ENCODE measurements at places on chromosomes 16 and 17.

DNA sequence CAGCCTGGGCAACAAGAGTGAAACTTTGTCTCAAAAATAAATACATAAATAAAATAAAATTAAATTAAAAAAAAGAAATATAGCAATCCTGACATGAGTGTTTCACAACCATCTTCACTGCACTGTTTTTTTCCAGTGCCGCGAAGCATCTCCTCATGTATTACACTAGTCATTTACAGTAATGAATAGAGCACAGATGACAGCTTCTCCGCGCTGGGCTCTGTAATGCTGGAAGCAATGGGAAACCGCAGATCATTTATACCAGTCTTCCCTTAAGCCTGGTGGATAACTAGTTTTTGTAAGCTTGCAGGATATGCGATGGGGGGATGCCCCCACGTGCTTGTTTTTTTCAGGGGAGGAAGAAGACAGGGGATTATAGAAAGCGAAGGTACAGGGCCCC lies 86.9 kb downstream of the MYH13 start:
- no peak for DNase-seq

DNA sequence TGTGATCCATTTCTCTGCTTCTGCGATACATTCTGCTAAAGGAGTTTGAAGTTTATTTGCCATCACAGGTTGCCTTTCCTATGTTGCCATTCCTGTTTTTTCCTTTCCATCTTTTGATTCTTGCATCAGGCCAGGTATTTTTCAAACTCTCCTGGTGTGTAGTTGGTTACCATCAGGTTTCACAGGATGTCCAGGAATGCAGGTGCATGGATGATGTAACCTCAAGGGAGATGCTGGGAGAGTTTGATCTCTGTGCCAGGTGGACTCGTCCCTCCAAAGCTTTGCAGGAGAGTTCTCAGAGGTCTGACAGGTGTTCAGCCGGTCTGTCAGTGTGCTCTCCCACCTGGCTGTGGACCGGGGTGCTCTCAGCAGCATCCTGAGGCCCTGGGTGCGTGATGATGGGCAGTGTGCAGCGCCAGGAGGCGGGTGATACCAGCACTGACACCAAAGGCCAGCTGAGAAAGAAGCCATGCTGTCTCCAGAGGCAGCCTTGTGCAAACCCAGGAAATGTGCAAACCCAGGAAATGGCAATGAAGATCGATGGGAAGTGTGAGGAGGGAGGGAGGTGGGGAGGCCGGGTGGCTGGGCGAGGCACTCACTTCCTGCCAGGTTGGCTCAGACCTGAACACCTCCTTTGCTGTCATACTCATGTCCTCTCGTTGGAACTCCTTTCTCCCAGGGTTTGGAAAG lies 1.7 kb downstream of the ATP2C2 start:
- DNase-seq, result no peak

GRCh38 chr17:81026266-81027036 lies 8.5 kb upstream of the BAIAP2 start:
- no peak for DNase-seq

DNA sequence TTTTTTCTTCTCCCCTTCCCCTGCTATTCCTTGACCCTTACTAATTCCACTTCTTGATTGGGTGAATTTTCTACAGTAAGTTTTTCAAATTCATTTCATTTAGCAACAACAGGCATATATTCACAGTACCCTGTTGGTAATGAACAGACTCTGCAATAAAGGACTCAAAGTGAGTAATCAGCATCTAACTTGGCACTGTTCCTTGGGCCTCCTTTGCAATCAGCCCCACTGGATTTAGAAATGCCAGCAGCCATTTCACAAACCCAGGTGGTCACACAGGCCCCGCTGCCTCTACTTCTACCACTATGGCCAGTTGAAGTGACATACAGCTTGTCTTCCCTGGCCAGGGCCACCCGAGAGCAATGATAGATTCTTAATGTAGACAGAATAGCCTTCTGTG lies 113.8 kb downstream of the CYB561 start:
- DNase-seq, result no peak
